SK-MEL-5 (cell line): ENCODE measurements at places on chromosomes 11 and 22. TPM values are rescaled to one million over a fixed set of nuclear protein-coding genes. Genes with fewer than 3 reads are reported as not detected.

- no peak for DNase-seq
These were observed 8.0 kb upstream of the MS4A10 start for GRCh38 chr11:60777106-60777505.

- no peak for DNase-seq
These were observed 14.2 kb downstream of the PDE3B start for GRCh38 chr11:14657841-14658240.

- DNase-seq, result no peak
These were observed 58.0 kb downstream of the C11orf91 start for GRCh38 chr11:33642461-33643166.

GRCh38 chr11:14583252-14584034 is 60.2 kb upstream of the PDE3B start:
- DNase-seq, result no peak

Gene CHRM1
- 0.16 and 0.18 TPM in 2 replicates for total RNA-seq

Gene KREMEN1
- 23.0 and 23.5 TPM in 2 replicates for total RNA-seq
